ENCODE measurements at places on chromosomes 5 and 9.

DNA sequence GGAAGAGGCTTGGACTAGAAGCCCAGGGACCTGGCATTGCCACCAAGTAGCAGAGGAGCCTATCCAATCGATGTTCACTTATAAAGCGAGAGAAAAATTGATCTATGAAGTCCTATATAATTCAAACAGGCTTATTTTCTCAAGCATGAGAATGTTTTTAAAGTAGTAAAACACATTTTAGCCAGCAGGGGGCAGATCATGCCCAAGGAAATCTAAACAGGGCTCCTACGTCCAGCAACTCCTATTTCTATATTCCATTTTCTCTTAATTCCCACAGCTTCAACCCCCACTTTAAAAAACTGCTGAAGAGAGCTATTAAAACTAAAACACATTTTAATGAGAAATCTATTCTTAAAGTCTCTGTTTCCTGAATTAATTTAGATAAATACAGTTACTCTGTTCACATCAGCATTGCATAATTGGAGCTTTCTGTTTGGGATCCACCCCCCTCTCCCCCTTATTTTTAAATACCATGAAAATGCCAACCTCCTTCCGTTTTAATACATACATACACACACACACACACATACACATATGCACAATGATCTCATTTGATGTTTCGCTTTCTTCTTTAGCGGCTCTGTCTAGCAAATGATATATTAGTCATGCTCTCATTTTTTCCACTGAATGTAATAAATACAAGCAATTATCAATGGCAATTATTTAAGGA, 144.9 kb downstream of the MYO10 start:
- peak; percentile 62 for DNase-seq

GRCh38 chr5:65394087-65394486, 87.6 kb downstream of the ADAMTS6 start:
- no peak for DNase-seq

DNA sequence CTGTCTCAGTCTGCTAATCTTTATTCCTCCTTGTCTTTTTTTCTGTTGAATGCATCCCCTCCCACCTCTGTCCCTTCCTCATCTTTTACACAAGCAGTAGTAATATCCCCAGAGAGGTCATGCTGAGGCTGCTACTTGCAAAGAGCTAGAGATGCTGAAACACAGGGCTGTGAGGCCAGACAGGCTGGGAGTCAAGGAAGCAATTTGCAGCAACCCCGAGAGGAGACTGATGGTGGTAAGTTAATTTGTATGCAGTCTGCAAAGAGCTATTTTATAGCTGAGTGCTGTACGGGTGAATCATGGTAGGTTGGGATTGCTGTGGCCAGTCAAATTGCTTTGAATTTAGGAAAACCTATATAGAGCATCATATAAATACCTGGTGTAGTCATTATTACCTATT, 90.2 kb upstream of the SLC24A2 start:
- no peak for DNase-seq

DNA sequence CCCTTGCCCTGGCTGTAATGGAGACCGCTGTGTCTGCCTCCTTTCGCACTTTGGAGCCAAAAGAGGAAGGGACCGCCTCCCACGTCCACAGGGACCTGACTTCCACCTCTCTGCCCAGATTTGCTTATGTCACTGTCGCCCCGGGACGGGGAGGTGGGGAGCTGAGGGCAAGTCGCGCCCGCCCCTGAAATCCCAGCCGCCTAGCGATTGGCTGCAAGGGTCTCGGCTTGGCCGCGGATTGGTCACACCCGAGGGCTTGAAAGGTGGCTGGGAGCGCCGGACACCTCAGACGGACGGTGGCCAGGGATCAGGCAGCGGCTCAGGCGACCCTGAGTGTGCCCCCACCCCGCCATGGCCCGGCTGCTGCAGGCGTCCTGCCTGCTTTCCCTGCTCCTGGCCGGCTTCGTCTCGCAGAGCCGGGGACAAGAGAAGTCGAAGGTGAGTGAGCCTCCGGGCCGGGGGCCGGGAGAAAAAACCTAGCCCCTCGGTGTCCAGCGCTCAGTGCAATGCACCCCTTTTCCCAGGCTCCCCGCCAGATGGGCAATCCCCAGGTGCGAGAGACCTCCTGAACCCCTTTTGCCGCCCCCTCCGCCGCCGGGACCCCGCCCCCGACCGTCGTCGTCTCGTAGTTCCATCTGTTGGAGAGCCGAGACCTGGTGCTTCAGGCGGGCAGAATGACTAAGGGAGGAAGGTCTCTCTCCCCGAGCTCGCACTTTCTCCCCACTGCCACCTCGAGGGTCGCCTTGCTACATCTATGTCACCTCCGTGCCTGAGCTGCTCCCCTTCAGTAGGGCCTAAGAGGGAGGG, at the start of gene GPX3:
TSS of gene GPX3 (plus strand) at position 288 of the 807 bp plus-strand sequence. CDS start at position 352, 64 bp downstream.
- peak; percentile 71 for DNase-seq

GRCh38 chr9:109064963-109065702, 51.8 kb upstream of the CTNNAL1 start:
- no peak for DNase-seq

DNA sequence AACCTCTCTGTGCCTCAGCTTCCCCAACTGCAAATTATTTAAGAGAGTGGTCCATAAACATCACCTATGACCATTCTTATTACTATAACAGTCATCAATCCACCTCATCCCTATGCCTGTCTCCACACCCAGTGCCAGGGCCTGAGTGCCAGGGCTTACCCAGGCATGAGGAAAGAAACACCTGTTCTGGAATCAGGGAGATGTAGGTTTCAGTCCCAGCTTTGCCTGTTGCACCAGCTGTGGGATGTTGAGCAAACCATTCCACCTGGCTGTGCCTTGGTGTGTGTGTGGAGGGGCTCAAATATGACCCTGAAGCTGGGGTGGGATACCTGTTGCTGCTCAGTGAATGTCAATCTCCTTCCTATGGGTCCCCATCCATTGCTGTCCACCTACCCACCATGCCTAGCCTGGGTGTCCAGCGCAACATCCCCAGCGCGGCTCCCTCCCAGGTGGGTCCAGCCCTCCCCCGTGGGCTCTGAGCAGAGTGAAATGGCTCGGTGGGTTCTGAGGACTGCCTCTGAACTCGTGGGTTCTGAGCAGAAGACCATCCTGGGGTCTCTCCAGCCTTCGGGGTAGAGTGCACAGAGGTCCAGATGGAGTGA, 16.3 kb downstream of the AKNA start:
- no peak for DNase-seq

DNA sequence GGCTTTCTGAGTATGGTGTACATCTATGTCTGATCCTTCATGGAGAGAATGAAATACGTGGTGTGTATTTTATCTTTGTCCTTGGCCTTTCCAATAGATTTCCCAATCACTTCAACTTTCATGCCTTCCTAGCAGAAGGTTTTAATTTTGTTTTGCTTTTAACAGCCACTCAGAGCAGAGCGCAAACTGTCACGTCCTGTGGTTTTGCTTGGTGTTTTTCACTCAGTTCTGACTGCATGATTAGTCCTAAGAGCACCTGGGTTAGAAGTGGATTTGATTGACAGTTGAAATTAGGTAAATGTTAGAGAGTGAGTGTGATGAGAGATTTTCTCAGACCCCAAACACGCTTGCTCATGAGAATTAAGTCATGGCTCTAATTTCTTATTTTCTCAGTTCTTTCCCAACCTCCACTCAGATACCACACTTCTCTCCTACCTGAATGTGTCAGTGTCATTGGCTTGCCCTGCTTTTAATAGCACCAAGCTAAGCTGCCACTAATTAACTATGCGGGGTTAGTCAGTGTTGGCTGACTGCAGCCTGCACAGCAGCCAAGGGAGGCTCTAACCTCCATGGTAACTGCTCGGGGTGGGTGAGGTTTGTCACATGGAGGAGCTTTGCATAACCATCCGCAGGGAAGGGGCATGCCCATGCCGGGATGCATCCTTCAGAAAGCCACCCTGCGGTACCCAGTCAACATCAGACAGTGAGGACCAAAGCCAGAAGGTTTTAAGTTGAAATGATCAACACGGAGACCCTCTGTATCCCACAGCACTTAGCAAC, 173.4 kb downstream of the NR3C1 start:
- peak; percentile 47 for DNase-seq

DNA sequence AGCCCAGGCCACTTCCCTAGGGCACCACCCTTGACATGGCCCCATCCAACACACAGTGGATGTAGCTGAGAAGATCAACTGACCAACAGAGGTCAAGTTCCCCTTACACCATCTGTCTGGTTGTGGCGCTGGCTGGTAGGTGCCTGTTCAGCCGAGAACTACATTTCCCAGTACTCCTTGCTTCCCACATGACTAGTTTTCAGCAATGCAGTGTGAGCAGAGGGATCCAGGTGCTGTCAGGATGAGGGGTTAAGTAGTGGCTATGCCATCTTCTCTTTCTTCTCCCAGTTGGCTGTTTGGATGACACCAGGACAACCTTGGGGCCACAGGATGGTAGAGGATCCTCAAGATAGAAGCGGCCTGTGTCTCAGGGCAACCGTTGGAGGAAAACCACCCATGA, 48.6 kb upstream of the SH3PXD2B start:
- DNase-seq, result peak; percentile 52

DNA sequence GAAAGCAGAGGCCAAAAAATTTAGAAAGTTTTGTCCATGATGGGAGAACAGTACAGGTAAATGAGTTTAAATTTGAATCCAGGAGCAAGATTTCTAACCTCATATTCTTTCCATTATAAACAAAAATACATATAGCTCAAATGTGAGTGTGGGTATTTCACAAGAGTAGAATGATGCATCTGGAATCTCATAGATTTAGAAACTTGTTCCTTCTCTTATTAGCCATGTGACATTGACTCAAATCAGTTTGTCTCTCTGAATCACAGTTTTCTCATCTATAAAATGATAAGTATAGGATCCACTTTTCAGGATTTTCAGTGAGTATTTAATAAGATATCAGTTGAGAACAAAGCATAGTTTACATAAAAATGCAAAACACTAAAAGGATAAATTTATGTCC, 436.3 kb upstream of the PAPPA start:
- no peak for DNase-seq

- no peak for DNase-seq
Measured at GRCh38 chr9:37029304-37029775, 4.7 kb downstream of the PAX5 start.

GRCh38 chr9:82538634-82539033, 524.3 kb downstream of the RASEF start:
- no peak for DNase-seq

DNA sequence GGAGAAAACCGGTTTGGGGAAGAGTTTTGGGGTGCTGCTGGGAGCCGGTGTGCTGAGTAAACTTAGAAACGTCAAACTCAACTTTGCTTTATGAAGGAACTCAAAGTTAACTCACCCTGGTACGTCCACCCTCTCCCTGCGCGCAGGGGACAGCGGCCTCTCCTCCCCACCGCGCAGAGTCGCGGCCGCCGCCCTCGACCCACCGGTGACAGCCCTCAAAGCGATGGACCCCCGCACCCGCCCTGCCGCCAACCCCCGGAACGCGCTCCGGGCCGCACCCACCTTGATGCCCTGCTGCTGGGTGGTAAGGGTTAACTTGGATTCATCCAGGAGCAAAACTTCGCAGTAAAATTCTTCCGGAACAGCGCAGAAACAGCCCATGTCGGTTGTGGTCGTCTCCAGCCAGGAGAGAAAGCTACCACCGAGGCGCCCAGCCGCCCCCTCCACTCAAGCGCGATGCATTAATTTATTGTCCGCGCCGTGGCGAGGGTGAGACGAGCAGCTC, 366 bp downstream of the EPB41L4A start:
- no peak for DNase-seq

GRCh38 chr9:136656183-136656738, 6.5 kb upstream of the EGFL7 start:
- no peak for DNase-seq
